ENCODE measurements at places on chromosomes 7 and 10.
A peak's percentile ranks its signal among the peaks of the same experiment; 100 is the strongest.

- no peak for DNase-seq
Observed at GRCh38 chr7:99132595-99133321, 11.2 kb downstream of the SMURF1 start.

GRCh38 chr10:75111365-75111906, at the start of gene SAMD8:
Gene SAMD8 (plus strand): TSS chr10:75111656. CDS start chr10:75150529, 38,873 bp downstream.
- peak; percentile 80 for DNase-seq

- DNase-seq: no peak
Observed at GRCh38 chr10:99170116-99170675, 65.5 kb downstream of the HPSE2 start.

- no peak for DNase-seq
Observed at GRCh38 chr10:132593389-132593788, 55.8 kb downstream of the INPP5A start.

DNA sequence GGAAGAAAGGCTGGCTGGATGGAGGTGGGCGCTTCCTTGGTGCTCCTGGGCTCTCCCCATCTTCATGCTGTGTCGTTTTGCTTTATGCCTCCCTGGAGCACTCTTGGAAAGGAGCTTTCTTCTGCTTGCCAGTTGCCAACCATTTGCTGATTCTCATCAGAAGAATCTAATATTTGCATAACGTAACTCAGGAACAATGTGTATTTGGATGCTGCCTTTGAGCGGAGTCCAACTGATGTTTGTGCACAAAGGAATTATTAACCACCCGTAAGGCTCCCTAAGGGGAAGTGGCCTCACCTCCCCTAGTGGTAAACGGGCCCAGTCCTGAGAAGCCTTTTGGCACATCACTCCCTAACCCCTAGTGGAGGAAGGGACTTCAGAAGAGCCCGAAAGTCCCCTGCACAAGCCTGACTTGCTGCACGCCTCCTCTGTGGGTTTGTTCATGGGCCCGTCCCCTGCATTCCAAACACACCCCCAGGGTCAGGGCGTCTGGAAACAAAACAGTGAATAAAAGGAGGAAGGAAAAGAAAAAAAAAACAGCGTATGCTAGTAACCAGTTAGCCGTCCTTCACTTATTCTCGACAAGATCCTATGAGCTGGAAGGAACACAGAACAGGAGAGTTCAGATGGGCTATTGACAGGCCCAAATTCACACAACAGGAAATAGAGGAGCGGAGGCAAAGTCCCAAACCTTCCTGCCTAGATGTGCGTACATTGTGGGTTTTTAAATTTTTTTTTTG, 602.2 kb downstream of the LRMDA start:
- no peak for DNase-seq

- no peak for DNase-seq
Observed at GRCh38 chr10:126593968-126594701, 76.4 kb downstream of the C10orf90 start.

DNA sequence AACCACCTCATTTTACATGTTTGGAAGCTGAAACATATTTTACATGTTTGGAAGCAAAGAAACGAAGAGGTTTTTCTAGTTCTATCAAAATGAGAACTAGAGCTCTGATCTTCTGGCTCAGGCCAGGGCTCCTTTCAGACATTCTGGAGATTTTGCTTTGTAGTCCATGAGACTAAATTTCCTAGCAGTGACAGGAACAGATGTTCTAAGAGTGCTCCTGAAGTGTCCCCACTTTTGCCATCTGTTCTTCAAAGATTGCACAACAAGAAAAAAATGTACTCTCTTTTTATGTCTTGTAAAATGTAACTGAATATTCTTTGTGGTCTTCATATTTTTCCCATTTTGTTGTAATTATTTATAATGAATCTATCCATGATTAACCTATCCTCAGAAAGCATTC, 196.4 kb upstream of the PCLO start:
- DNase-seq: no peak

DNA sequence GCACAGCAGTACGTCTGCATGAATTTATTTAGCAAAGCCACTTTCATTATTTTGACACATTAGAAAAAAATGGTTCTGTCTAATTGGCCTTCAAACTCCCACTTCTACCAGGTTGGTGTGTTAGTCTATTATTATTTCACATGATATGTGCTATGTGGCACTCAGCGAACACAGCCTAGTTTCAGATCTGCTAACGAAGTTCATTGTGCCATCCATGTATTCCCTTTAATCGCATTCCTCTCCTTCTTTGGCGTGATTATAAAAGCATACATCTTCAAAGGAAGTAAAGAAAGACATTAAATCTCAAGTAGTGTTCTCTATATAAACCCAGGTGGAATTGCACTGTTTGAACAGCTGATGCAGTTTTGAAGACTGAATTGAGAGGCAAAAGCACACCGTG, 96.4 kb upstream of the CACNA2D1 start:
- no peak for DNase-seq

GRCh38 chr7:418636-419280, 100.9 kb downstream of the PDGFA start:
- DNase-seq: no peak

DNA sequence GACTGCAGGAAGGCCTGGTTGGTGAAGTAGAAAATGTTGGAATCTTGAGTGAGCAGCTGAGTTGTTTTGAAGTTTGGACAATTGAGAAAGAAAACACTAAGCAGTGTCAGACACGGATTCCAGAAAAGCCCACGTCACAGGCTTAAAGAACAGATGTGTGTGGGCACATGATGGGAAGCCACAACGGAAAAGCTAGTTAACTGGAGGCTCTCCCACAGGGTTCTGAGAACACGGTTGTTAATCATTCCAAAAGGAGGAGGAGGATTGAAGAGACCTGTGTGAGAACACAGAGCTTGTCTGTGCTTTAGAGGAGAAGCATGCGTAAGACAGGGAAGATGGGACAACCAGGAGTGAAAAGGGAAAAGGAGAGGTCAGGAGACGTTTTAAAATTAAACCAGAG, 42.6 kb downstream of the SHH start:
- DNase-seq: no peak

- DNase-seq: no peak
Observed at GRCh38 chr10:61847640-61848039, 53.9 kb upstream of the ARID5B start.

- no peak for DNase-seq
Observed at GRCh38 chr10:15305634-15306033, 65.5 kb downstream of the FAM171A1 start.

- no peak for DNase-seq
Observed at GRCh38 chr7:50359995-50360925, 55.7 kb downstream of the IKZF1 start.

DNA sequence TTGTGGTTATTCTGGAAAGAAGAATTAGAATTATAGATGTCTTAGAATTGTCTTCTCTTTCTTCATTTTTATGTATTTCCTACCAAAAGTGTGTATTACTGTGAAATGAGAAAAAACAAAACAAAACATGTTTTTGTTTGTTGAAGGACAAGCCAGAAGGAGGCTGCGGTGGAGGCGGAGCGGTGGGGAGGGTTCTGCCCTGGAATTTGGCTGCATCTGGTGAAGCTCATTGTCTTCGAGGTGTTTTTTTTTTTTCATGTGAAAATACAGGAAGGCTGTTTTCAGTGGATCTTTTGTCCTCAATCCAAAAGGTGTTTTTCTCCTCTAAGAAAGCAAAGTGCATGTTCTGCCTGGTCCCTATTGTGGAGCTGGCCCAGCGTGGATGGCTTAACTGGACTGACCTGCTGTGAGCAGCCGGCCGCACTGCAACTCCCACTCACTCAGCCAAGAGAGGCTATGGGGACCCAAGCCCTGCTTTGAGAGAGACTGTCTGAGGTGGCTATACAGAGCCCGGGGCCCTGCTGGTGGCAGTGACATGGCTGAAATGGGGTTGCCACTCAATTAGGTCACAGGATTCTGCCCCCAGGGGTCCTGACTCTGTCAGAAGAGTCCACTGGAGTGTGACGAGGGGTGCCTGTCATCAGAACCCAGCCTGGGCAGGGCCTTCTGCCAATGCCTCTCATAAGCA, 184.9 kb upstream of the MKI67 start:
- DNase-seq: no peak

DNA sequence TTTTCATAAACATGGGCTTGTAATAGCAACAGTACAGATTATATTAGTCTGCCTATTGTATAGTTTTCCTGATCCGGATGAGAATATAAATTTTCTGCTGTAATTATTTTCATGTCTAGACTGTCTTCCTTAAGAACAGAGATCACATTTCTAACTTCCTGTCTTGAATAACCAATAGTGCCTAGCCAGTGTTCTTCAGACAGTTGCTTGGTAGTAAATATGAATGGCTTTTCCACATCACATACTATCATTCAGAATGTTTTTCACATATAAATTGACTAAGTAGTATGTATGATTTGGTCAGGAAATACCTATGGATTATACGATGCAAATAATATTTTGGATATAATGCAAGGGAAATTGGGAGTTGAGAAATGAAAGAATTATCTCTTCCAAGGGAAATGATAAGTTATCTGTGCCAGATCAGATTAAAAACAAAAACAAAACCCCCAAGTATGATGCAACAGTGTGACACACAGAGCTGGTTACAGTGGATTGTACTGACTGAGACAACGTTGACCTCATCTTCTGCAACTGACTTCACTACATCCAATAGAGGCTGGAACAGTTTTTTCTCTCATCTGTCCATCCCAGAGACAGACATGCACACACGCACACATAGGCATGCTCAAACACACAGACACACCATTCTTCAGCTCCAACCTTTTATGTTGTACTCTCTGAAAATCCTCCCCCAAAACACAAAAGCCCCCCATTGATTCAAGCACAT, 16.4 kb downstream of the ITGA8 start:
- DNase-seq: no peak

GRCh38 chr10:113056030-113056429, 106.0 kb downstream of the TCF7L2 start:
- no peak for DNase-seq

GRCh38 chr10:88297103-88297502, 286.0 kb downstream of the RNLS start:
- no peak for DNase-seq

DNA sequence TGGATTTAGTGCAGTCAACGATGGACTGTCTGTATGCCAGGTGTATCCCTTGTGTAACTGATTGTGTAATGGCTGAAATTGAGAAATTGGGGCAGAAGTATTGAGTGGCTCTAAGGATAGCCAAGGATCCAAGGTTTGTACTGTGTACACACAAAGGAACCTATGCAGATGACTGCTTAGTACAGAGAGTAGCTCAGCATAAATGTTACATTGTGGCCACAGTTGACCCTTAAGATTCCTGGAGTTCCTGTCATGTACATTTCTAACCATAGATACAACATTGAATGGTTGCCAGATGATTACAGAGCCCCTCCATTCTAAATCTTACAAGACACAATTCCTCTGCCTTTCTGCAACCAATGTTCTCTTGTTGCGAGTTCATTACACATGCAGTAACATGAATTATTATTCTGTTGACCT, 25.3 kb downstream of the CCDC126 start:
- DNase-seq: no peak

DNA sequence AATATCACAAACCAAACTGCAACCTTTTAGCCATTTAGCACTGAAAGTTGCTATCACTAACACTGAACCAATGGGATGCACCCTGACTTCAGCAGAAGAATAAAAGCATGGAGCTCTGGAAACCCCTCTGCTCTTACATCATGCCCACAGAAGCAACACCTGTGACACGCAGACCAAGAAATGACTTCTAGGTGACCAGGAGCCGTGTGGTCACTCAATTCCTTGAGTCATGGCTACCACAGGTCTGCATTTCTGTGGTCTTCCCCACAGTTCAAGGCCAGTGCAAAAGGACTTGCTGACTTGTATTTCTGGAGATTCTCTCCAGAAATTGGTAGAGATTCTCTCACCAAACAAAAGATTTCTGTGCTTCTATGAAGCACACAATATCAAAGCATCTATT, 38.3 kb downstream of the NRCAM start:
- DNase-seq: no peak

- no peak for DNase-seq
Observed at GRCh38 chr10:87837445-87837844, 19.4 kb upstream of the ATAD1 start.

DNA sequence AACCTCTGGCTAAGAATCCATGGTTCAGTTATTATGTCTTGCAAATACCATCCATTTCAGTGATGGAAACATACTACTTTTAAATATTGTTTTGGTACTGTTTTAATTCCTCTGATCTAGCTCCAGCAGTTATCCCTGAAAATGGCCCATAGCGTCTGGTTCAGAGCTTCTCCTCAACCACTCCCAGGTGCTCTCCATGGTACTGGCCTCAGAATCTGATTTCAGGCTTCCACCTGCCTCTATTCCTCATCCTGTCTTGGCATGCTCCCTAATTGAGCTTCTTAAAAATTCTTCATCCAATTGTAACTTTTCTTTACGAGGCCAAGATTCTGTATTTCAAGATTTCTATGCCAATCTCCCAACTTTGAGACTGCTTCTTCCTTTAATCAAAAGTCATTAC, 236.3 kb downstream of the HTR7 start:
- no peak for DNase-seq

DNA sequence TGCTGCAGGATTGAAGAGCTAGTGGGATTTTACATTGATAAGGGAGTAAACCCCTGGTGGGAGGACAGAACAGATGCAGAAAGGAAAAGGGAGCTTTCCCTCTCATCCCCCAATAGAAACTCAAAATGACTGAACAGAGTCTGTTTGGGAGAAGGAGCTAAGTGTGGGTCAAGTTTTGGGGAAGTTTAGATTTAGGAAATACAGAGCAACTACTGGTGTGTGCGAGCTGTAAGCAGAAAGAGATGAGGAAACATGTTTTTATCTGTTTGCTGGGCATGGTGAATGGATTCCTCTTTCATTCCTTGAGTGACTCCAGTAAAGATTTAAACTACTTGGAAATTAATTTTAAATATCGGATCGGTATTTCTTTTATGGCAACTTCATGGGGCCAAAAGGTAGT, 132.7 kb downstream of the AOAH start:
- no peak for DNase-seq

DNA sequence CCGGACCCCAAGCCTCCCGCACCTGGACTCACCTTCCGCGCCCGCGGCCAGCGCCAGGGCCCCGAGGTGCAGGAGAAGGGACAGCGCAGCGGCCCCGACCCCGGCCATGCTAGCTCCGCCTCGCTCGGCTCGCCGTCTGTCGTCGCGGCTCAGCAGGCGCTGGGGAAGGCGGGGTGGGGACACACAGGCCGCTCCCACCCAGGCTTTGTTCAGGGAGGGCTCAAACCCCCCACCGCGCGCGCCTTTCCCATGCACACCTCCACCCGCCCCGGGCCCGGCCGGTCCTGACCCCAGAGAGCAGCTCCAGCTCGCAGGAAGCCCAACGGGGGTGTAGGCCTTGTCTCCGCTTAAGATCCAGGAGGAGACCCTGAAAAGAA, at the start of gene KCP:
Gene KCP, minus strand, starts transcription at position 141 of the 377 bp plus-strand sequence. Its CDS starts 33 bp downstream, at position 108.
- no peak for DNase-seq

GRCh38 chr10:14588084-14588937, 186.4 kb downstream of the FAM107B start:
- DNase-seq: no peak

- peak; percentile 63 for DNase-seq
Observed at GRCh38 chr10:63633677-63634487, 112.7 kb downstream of the REEP3 start.

DNA sequence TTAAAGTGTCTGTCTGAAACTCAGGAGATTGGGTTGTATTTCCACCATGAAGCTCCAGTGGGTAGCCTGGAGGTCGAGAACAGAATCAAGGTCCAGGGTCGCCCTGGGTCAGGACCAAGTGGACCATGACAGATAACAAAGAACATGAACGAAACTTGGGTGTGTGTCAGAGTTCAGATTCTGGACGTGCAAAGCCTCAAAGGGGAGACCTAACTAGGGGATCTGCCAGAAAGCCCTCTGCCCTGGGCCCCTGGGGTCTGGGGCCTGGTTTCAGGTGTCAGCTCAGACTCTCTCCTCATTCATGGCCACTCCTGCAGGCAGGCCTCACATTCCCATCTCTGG, 1.6 kb downstream of the RASSF4 start:
- no peak for DNase-seq
